Upper lobe of right lung (tissue), 1 donor: ENCODE measurements at places on chromosomes 4 and X.

- DNase-seq: no peak
These were observed 53.8 kb downstream of the RBM47 start for GRCh38 chr4:40575846-40576245.

DNA sequence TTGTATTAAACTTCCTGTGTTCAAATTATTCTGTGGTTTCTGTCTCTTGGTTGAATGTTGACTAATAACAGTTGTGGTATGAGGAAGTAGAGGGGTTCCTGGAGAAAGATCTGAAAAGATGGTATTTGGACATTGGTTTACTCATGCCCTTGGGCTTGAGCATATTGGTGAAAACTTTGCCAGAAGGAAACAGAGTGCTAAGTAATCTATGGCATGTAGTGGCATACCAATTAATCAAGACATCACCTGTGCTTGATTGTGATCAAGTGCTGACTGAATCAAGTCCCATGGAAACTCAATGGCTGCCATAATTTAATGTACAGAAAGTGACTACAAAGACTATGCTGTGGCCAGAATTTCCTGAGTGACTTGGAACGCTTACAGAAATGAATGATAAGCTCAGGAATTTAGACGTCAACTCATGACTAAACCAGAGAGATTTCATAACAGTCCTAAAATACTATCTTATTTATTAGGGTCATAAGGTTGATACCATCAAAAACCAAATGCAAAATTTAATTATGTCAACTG is 2062.9 kb downstream of the ARAP2 start:
- DNase-seq: no peak

- no peak for DNase-seq
These were observed 1.2 kb upstream of the PHKA2 start for GRCh38 chrX:18985186-18985435.

DNA sequence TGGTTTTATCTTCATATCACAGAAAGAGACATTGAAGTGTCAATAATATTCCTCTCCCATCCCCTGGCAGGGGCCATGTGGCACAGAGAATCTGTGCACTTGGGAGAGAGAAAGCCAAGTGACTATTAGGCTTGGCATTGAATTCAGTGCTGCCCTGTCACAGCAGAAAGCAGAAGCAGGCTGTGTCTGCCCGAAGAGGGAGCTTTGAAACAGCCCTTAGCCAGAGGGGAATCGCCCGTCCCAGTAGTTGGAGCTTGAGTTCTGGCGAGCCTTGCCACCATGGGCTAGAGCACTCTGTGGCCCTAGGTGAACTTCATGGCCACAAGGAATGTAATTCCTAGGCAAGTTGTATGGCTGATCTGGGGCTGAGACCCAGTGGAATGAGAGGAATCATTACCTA is 282.5 kb upstream of the PCDH10 start:
- no peak for DNase-seq

DNA sequence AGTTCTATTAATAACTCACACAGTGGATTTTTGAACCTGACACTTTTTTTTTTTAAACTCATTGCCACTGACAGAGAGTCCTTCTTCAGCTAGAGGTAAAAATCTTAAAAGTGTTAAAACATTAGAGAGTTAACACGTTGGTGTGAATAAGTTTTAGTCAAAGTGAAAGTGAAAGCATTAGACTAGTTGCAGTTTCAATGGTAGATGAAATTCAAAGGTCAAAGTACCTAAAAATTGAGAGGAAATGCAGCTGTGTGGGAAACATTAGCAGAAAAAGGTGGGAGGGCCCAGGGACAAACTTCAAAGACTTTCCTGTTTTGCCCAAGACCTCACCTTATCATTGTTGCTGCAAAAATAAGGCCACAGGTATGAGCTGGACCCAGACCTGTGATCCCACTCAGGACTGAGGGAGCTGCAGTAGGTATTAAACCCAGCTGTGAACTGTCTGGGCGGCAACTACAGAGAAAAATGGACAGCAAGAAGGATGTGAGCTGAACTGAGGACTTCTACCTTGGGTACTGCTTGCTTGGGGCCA is 17.6 kb upstream of the GABRA4 start:
- no peak for DNase-seq

DNA sequence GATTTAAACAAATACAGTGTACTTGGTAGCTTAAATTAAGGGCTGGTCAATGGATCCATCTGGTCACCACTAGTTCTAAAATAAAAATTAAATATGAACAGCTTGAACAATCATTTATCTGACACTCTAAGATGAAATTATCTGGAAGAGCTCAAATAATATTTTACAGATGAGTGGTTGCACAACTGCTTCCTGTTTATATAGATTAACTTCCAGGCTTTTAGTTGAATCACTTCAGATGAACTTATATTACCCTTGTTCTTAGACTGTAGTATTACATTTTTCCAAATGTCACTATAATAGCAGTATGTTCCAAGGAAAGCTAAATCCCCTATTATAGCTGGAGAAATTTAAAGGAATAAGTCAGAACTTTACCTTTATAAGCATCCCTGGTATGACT is 92.4 kb upstream of the SMIM10 start:
- DNase-seq: no peak

DNA sequence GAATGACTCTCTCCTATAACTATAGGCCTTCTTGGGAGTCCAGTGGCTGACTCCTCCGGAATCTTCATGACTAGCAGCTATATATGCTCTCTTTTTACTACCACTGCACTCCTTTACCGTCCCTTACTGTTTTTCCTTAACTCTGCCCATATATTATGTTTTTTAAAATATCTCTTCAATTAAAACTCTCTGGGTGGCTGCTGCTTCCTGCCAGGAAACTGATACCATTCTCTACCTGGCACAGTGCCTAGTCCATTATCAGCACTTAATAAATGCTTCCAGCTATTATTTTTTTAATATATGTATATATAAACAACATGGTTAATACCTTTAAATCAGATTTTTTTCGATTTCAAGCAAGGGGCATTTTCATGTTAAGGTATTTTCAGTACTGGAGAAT is 136.6 kb upstream of the FAM47B start:
- no peak for DNase-seq

DNA sequence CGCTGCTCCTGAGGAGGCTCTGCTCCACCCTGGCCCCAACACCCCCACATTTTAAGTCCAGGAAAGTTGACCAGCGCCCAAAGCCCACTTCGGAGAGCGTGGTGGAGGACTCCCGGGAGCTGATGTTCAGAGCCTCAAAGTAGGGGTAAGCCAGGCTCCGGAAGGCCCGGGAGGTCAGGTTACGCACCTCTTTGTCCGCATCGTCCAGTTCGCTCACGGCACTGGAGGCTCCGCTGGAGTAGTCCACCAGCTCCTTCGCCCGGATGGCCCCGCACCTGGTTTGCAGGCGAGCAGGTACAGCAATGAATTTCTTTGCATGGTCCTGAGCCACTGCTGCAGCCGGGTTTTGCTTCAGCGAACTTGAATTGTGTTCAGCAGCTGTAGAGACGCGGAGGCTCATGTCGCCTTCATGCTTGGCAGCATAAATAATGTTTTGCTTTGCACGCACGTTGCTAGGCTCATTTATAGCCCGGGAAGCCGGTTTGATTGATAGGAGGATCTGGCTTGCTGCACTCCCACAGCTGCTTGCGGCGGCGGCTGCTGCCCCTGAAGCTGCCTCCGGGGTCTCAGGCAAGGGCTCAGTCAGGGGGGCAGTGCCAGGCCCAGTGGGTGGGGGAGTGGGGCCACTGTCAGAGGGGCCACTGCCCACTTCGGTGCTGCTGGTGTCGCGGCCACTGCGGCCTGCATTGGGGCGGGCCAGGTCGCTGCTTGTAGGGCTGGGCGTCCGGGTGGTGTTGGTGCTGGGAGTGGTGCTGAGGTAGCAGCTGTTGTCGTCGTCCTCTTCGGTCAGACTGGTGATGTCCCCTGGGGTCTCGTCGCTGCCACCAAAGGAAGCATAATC is 4.8 kb downstream of the C4orf54 start:
- DNase-seq: no peak

- no peak for DNase-seq
These were observed 36.1 kb downstream of the COPS4 start for GRCh38 chr4:83071116-83071515.

DNA sequence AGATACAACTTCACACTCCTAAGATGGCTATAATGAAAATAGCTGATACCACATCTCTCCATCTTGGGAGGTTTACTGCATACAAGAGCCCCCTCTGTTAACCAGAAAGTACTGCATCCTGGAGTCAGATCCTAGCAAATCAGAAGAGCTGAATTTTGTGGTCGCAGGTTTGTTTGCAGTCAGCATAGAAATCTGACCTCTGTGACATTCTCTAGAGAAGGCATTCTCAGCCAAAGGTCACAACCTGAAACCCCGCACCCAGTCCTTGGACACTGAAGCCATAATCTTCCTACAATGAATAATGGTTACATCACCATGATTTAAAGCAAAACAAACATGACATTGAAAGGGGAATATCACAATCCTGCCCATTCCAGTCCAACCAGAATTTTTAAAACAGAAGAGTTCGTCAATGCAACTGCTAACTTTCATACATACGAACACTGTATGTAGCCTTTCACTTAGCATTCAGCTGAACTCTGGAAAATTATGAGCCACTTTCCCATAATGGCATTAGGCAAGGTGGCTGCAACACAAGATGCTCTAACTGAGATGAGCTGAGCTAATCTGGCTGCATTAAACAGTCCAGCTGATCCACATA is 17.6 kb downstream of the HS6ST2 start:
- DNase-seq: no peak

GRCh38 chr4:159401791-159402380 is 299.0 kb downstream of the RAPGEF2 start:
- no peak for DNase-seq

DNA sequence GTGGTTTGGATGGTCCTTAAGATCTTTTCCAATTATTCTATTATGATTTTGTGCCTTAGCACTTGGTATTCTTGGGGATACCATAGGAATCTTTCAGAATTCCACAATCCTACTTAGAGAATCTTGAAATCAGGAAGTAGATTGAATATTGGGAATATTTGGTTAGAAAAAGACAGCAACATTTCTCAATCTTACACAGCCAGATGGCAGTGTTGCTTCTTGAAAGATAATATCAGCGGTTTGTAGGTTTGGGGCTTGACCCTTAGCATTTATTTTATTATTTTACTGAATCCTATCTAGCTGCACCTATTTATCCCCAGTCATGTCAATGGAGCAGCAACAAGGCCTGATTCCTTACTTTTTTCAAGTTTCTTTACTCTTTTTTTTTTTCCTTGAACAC is 28.6 kb downstream of the MAGEB1 start:
- no peak for DNase-seq

DNA sequence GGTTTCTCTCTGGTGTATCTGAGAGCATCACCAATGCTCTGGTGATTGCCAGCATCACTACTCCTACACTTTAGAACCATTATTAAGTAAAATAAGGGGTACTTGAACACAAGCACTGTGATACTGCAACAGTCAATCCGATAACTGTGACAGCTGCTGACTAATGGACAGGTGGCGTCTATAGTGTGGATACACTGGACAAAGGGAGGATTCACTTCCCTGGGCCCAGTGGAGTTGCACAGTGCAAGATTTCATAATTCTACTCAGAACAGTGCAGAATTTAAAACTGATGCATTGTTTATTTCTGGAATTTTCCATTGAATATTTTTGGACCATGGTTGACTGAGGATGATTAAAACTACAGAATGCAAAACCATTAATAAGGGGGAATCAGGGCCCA is 97.8 kb downstream of the SHROOM3 start:
- no peak for DNase-seq

DNA sequence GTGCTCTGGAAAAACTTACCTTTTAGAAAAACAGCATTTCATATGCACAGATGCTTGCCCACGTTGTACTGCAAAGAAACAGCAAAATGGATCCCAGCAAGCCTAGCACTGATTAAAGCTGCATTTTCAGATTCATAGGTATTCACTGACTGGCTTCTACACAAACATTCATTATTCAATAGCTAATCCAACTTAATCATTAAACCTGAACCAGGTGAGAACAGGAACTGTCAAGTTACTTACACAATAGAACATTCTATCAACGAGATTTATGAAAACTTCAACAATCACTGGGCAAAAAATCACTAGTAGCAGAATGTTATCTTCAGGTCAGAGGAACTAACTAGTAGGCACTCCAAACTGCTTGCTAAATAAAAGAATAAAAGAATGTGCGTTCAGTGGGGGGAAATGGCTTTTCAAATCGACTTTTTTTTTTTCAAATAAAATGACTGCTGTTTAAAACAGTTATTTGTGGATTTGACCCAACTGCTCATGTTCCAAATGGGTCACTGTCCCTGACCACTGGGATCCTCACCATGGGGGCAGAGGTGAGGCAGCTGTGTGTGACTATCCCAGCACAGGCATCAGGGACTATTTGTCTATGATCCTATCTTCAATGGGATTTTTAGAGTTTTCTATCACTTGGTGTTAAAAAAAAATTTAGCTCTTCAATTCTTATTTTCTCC is 42.3 kb downstream of the STX18 start:
- no peak for DNase-seq

DNA sequence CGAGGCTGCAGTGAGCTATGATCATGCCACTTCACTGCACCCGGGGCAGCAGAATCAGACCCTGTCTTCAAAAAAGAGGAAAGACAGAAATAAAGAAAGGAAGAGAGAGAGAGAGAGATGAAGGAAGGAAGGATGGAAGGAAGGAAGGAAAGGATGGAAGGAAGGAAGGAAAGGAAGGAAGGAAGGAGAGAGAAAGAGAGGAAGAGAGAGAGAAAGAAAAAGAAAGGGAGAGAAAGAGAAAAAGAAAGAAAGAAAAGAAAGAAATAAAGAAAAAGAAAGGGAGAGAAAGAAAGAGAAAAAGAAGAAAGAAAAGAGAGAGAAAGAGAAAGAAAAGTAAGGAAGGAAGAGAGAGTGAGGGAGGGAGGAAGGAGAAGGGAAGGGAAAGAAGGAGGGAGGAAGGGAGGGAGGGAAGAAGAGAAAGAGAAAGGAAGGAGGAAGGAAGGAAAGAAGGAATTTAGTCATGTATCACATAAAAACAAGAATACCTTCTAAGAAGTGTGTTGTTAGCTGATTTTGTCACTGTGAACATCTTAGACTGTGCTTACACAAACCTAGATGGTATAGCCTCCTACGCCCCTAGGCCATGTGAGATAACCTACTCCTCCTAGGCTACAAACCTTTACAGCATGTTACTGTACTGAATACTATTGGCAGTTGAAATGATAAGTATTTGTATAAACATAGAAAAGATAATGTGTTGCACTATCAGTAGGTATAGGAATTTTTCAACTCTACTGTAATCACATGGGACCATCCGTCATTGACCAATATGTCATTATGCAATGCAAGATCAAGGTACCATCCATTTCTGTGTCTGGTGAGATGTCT is 17.4 kb upstream of the AFF1 start:
- no peak for DNase-seq

DNA sequence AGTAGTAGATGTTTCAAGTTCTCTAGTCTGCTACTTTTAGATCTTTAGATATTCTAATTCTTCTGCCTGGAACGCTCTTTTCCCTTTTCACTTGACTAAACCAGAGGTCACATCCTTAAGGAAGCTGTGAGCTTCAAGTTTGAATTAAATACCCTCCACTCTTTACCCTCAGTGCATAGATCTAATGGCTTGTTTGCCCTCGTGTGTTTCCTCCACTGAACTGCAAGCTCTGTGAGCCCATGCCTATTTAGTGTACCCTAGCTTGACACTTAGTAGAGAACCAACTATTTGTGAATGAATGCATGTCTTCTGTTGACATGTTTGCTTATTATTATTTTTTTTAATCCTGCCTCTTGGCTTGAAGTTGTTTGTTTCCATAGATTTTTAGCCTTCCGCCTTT is 138.3 kb downstream of the PDE5A start:
- no peak for DNase-seq

- DNase-seq: no peak
These were observed 1844.4 kb upstream of the PCDH10 start for GRCh38 chr4:131304686-131305085.

GRCh38 chrX:30533266-30533665 is 44.3 kb downstream of the TASL start:
- no peak for DNase-seq
